AG10803 (cell line): ENCODE measurements at places on chromosomes 1 and 21.

- DNase-seq, result peak; percentile 92
These were observed 85.7 kb downstream of the DYRK1A start for GRCh38 chr21:37452227-37452626.

GRCh38 chr1:119091618-119092017 lies 48.8 kb downstream of the WARS2 start:
- DNase-seq, result no peak

GRCh38 chr1:31701091-31701736 lies 2.6 kb downstream of the COL16A1 start:
- DNase-seq, result peak; percentile 97

- no peak for DNase-seq
These were observed 73.3 kb downstream of the RPAP2 start for GRCh38 chr1:92372164-92372563.

DNA sequence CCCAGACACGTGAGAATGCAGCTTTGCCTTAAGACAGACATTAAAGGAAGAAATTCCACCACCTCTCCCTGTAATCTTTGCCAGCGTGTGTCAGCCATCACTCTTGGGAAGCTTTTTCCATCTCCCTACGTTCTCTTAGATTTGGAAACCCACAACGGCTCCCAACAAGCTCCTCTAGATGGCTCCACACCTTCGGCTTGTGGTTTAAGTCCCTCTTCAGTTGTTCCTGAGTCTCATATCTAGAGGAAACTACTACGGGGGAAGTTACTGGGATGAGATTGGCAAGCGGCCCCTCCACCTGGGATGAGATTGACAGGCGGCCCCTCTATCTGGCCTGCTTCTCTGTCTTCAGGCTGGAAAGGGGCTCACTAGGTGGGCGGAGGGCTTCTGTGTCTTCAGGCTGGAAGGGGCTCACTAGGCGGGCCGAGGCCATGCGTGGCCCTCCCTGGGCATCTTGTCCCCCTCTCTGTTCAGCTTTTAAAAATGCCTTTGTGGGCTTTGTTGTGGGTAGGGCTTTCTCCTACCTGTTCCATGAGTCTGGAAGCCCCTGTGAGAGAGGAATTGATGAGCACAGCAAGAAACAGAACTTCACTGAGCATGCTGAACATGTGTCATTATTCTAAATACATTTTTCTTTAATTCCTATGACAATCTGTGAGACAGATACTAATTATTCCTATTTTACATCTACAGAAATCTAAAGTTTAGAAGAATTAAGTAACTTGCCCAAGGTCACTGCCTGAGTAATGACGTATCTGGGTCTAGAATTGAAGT lies 670.5 kb downstream of the KIF26B start:
- peak; percentile 47 for DNase-seq

- DNase-seq, result peak; percentile 24
These were observed 53.2 kb upstream of the RAB4A start for GRCh38 chr1:229217716-229218115.

GRCh38 chr1:207828485-207829158 lies 76.8 kb downstream of the CD46 start:
- DNase-seq, result peak; percentile 86

DNA sequence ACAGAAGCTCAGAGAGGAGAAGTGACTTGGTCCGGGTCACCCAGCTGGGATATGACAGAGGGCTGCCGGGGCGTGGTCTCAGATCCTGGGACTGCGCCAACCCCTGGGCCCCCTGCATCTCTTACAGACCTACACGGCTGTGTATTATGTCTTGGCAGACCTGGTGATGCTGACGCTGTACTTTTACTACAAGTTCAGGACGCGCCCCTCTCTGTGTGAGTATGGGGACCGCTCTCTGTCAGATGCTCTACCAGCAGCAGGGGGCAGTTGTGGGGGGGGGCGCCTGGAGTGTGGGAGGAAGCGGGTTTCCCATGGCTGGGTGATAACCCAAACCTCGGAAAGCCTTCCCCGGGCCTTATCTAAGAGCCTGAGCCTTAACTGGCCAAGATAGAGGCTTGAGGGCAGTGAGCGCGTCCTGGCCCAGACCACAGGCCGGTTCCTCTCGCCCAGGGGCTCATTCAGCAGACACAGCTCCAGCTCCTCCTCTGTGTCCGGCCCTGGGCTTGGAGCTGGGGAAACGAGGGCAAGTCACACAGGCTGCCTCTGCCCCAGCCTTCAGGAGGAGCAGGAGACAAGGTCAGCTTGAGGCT lies 13.3 kb downstream of the SLC66A1 start:
- DNase-seq, result no peak

DNA sequence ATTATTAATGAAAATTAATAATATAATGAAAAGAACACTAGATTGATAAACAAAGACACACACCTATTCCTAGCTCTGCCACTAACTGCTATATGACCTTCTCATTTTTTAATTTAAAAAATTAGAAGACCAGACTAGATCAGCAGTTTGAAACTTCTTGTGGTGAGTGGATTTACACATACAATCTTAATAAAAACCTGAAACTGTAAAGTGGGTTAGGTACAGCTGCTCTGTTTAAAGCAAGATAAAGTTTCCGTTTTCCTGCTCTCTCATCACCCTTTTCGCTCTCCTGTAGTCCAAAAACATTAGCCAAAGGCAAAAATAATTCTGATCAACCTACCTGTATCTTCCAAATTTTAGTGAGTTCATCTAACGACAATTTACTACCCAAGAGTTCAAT lies 58.6 kb downstream of the USP24 start:
- no peak for DNase-seq

DNA sequence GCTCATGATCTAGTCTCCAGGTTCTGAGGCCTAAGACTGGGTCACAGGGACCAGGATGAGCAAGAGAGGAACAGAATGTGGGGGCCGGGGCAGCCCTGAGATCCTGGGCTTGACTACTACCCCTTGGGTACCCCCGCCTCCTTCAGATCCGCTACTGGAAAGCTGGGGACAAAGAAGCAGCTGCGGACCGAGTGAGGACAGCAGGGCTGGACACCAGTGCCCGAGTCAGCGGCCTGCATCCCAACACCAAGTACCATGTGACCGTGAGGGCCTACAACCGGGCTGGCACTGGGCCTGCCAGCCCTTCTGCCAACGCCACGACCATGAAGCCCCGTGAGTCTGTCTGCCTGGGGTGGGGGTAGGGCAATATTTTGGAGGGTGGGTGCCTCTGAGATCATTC lies 12.5 kb downstream of the TMEM81 start:
- DNase-seq, result no peak
